Large intestine (tissue), 12 donors: ENCODE measurements at places on chromosomes 16 and 17.

GRCh38 chr17:43717913-43718312 lies 40.7 kb downstream of the SOST start:
- no peak for DNase-seq

DNA sequence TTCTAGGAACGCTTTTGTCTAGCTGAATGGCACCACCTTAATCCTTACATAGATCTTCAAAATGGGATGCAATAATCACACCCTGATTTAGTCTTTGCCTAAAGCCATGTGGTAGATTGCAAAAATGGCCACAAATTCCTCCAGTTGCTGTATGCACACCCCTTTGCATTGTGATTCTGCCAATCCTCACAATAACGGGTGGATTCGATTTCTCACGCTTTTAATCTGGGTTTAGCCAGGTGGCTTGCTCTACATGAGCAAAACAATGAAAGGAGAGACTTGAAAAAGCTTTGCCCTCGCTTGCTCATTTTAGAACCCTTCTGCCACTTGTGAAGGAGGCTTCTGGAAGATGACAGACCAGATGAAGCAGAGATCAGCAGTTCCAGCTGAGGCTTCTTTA lies 50.3 kb upstream of the B4GALNT2 start:
- DNase-seq: no peak

- DNase-seq: no peak
These were observed 20.4 kb downstream of the ALOX12B start for GRCh38 chr17:8066841-8067775.

GRCh38 chr16:87460936-87461335 lies 31.9 kb downstream of the ZCCHC14 start:
- DNase-seq: no peak

- no peak for DNase-seq
These were observed 96.0 kb downstream of the NXN start for GRCh38 chr17:883586-883962.
